H1 (cell line): ENCODE measurements at places on chromosomes 6 and 20.

DNA sequence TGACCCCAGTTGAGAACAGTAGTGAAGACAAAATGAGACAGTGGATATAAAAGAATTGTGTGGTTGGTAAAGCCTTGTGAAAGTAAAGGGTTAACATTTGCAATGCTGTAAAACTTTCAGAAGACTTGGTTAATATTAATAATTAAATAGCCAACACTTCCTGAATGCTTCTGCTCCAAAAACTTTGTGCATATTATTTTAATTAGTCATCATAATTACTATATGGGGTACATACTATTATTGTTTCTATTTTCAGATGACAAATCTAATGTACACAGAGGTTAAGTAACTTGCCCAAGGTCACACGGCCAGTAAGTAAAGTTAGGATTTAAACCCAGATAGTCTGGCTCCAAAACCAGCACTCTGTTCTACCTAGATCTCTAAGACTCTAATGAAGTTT, 291.3 kb downstream of the OGFRL1 start:
- no peak for DNase-seq

GRCh38 chr20:44031001-44031574, 116.4 kb downstream of the TOX2 start:
- no peak for DNase-seq

GRCh38 chr6:36920049-36920448, 34.3 kb downstream of the C6orf89 start:
- no peak for DNase-seq

- peak; percentile 87 for DNase-seq
Observed at GRCh38 chr6:5030596-5031136, 26.8 kb upstream of the RPP40 start.

DNA sequence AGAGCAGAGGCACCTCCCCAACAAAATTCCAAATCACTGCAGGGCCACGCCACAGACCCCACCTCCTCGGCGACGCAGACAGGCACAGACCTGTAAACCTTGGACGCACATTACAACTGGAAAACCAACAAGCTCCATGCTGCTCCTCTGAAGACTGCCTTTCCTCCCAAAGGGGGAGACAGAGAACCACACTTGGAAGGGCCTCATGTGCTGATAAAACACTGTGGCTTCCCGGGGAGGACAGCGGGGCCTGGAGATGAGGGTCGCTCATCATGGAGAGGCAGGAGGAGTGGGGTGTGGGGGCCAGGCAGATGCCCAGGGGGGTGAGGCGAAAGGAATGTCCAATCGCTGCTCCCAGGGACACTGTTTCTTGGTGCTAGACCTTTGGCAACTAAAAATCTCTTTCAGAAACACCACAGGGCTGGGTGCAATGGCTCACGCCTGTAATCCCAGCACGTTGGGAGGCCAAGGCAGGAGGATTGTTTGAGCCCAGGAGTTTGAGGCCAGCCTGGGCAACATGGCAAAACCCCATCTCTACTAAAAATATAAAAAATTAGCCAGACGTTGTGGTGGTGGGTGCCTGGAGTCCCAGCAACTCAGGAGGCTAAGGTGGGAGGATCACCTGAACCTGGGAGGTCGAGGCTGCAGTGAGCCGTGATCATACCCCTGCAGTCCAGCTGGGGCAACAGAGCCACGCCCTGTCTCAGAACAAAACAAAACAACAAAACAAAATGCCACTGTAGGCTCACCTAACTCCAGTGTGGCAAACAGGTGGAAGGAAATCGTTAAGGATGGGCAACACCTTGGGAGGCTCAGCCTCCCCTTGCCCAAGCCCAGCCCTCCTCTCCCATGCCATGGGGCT, 53.8 kb downstream of the ABHD12 start:
- DNase-seq = peak; percentile 38
